ENCODE measurements at places on chromosomes 7 and 10.
A peak's percentile ranks its signal among the peaks of the same experiment; 100 is the strongest.

DNA sequence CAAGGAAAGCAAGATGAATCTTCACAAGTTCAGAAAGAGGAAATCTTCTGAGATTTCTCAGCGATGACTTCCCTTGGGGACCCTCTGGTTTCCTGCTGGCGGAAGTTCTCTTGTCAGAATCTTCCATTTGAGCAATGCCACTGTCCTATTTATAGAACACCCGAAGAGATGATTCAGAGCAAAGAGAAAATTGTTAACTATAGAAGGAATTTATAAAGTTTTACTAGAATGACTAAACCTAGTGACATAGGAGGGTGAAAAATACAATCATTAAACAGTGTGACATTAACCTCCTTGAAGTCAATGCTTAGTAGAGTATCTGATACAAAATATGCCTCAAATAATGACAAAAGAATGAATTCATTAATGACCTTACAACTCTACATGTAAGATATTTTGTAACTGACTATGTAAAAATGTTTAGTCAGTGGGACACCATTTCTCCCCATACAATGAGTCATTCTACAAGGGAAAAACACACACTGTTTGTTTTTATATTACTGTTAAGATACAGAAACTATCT lies 206.5 kb upstream of the CNTNAP2 start:
- DNase-seq = no peak

GRCh38 chr7:155336812-155337602 lies 39.3 kb downstream of the INSIG1 start:
- no peak for DNase-seq

- peak; percentile 96 for DNase-seq
Measured at GRCh38 chr10:72215611-72216549, at the start of the genes ANAPC16 and ASCC1. Gene ANAPC16 (plus strand): TSS chr10:72216012. CDS start chr10:72223915, 7,903 bp downstream. Gene ASCC1 (minus strand): TSS chr10:72216276. CDS start chr10:72213298, 2,978 bp downstream.

DNA sequence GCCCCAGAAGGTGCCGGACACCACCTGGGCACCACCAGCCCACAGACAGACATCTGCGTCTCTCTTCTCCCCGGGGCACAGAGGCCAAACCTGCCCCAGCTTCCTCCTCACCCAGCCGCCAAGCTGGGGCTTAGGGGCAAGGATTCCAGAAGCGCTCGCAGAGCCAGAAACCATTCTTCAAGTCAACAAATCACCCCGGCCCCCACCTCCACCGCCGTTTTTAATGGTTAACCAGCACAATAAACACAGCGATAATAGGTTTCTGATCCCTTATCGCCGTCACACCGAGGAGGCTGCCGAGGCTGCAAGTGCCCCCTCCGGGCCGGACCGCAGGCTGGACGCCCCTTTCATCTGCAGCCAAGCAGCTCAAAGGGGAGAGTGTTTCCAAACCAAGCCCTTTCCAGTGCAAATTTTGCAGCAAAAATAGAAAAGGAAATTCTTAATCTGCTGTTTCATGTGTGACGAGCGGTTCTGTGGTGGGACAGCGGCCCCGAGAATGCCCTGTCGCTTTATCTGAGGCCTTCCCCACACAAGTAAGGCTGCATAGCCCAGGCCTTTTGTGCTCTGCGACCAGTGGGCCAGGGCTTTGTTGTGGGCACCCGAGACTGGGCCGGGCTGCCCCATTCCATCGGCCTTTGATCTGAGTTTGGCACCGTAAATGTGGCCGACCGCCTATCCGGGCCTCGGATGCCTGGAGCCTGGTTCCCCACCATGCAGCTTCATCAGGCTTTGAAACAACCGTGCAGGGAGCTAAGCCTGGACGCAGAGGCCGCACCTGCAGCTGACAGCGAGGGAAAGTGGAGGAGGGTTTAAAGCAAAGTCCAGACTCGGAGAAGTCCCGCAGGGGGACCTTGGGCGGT lies 83.2 kb downstream of the FOXL3 start:
- DNase-seq = no peak

DNA sequence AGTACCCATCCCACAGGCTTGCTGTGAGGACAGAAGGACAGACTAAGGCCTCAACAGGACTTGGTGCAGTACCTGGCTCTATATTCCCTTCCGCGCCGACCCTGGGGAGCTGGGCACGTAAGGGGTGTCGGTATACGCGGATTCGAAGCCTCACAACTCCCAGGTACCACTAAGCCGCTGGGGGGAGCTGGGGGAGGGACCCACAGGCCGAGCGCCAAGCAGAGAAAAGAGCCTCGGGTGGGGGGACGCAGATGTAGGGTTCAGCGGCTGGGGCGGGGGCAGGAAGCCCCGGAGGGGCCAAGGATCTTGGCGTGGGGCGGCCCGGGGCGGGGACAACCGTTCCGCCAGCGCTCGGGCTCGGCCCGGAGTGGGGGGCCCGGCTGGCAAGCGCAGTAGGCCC lies 126.4 kb upstream of the ZNF746 start:
- peak; percentile 52 for DNase-seq

GRCh38 chr7:22730066-22730710 lies 3.2 kb downstream of the IL6 start:
- no peak for DNase-seq

- no peak for DNase-seq
Measured at GRCh38 chr10:80187465-80188409, 17.6 kb downstream of the ANXA11 start.

GRCh38 chr7:42720991-42721796 lies 190.7 kb downstream of the C7orf25 start:
- no peak for DNase-seq

DNA sequence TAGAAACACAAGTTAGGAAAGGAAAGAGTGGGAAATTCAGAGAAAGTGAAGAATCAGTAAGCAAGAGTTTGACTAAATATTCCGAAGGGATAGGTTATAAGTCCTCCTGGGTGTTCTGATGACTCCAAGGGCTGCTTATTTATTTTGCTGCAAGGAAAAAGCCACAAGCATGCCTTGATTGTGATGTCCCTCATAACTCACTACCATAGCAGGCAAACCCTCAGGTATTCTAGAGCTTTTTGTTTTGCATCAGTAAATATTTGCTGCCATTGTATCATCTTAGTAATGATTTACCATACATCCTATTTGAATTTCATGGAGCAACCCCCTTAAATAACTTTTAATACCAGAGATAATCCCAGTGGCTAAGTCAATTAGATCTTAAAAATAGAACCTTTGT lies 688.1 kb downstream of the SUGCT start:
- no peak for DNase-seq

GRCh38 chr10:60123172-60123571 lies 216.8 kb upstream of the CCDC6 start:
- DNase-seq = peak; percentile 77

DNA sequence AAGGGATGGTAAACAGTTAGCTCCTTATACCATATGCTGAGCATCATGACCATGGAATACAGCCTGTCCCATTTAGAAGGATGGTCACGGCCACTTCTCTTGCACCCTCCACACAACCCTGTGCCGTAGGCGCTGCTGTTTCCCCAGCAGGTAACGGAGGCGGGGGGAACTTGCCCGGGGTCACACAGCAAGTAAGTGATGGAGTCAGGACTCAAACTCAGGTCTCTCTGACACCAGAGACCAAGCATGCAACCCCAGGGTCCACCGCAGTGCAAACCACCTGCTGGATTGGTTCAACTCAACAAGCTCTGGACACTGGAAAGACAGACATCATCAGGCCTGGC lies 71.6 kb downstream of the ZRANB1 start:
- no peak for DNase-seq

- no peak for DNase-seq
Measured at GRCh38 chr10:61024151-61024855, 80.3 kb upstream of the RHOBTB1 start.

DNA sequence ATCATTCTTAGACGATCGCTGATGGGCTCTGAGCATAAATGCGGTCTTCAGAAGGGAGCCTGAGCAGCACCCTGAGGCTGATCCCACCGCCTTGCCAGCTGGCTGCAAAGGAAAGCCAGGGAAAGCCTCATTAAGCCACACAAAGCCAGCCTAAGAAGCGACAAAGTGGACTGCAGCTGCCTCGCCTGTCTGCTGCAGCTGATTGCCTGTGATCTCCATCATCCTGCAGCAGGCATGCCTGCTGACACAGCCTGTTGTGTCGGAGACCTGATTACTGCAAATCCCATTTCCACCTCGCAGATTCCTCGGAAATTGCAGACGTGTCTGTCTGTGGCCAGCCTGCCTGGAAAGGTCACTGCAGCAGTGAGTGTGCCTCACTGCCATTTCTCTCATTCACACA lies 1087.0 kb upstream of the AUTS2 start:
- DNase-seq = no peak

GRCh38 chr10:124510759-124511158 lies 49.1 kb downstream of the LHPP start:
- no peak for DNase-seq

GRCh38 chr7:132438926-132439325 lies 137.3 kb downstream of the PLXNA4 start:
- DNase-seq = no peak

GRCh38 chr10:4687397-4687796 lies 138.6 kb upstream of the AKR1E2 start:
- DNase-seq = peak; percentile 45

- no peak for DNase-seq
Measured at GRCh38 chr10:29688230-29688661, 53.5 kb upstream of the SVIL start.

DNA sequence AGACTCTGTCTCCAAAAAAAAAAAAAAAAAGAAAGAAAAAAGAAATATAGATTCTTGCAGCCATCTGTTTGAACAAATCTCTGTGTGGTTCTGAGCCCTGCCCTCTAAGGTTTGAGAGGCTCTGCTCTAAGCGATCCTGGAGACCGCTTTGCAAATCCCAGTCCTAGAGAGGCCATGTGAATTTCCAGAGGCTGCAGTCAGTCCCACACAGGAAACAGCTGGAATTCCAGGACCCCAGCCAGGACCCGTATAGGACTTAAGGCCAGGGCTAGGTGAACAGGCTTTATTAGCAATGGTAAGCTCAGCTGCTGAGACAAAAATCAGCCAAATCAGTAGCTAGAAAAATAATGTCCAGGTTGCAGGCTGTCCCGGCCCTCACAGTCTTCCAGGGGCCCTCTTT lies 154.8 kb downstream of the RPS24 start:
- no peak for DNase-seq

DNA sequence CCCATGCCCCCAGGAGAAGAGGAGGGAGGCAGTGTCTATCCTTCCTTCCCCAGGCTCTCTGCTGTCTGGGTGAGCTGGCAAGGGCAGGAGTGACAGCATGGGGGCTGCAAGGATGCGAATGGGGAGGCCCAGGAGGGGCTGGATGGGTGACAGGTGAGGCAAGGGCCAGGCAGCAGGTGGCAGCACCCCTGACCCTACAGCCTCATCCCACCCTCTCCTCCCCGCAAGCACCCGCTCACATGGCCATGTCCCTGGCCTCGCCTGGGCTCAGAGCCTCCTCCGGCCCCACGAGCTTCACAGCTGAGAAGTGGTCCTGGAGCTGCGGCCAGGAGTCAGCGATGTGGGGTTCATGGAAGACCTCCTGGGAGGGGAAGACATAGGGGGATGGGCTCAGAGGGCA lies 5.4 kb downstream of the PLOD3 start:
- DNase-seq = no peak

- DNase-seq = no peak
Measured at GRCh38 chr10:5043716-5044115, 40.1 kb upstream of the AKR1C2 start.

GRCh38 chr10:99207340-99207739 lies 28.3 kb downstream of the HPSE2 start:
- no peak for DNase-seq

DNA sequence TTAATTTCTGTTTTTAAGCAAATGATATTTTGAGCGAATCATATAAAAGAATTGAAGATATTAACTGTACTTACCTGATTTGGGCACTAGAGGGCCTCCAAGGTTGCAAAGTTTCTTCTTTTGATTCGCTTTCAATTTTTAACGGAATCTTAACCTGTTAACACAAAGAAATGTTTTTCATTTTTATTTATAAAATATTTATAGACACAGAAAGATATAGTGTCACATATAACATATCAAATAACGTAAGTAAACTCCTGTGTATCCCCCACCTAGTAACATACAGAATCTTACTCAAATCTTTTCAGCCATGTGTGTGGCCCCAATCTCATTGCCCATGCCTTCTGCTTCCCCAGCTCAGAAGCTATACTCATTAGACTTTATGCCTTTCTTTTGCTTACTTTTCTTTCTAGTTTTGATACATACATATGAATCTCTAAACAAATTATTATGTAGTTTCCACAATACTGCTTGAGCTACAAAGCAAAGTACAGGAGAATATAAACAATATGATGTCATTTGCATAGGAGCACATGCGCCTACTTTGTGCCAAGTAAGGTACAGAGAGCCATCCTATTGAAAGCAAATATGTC lies 49.5 kb upstream of the ZPBP start:
- peak; percentile 6 for DNase-seq

DNA sequence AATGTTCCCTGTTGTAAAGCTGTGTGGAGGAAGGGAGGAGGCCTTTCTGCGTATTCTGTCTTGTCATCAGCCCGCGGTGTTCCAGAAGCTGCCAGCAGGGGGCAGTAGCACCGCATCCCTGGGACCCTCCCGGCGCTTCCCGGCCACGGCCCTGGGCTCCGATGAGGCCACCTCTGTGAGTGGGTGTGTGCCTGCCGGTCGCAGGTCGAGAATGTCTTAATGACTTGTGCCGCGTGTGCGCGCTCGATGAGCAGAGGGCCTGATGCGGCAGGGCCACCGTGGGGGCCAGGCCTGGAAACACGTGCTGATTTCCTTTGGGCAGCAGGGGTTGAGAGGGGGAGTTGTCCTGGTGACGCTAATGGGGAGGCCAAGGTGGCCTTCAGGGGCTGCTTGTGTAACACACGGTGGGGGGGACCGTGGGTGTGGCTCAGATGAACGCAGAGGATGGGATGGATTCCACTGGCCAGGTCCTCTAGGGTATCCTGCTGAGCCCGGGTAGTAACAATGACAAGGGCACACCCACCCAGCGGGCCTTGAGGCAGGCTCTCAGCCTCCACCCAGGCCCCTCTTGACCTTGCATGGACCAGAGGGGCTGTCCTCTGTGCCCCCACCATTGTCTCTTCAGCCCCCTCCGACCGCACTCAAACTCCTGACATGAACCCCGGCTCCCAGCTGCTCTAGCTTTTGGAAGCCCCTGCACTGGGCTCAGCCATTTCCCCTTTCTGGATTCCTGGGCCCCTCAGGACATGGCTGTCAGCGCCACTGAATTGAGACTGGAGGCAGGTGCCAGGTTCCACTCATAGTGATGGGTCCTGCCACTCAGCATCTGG lies 135.9 kb upstream of the PODXL start:
- peak; percentile 60 for DNase-seq

DNA sequence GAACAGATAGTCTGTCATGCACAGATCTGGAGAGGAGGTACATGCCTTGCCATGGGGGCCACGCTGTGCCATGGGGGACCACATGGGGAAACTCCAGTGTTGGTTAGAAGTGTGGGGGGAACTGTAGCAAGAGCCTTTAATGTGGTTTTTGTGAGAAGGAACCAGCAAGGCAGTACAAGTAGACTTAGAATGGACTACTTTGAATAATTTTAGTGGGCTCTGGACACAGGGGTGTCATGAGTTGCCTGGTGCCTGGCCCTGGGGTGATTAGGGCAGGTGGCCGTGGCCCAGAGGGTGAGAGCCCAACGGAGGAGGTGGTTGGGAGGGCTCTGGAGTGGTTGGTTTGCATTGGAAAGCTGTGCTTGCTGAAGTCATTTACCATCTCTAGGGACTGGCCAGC lies 77.2 kb downstream of the CXCL12 start:
- DNase-seq = no peak

GRCh38 chr10:97788552-97789442 lies 17.0 kb upstream of the SFRP5 start:
- DNase-seq = no peak

Measured in foreskin fibroblast (primary cell).